ENCODE measurements at places on chromosomes 6 and 20.

- peak; percentile 28 for DNase-seq
Measured at GRCh38 chr6:130018744-130019325, 454 bp downstream of the L3MBTL3 start.

GRCh38 chr6:50891290-50891689, 72.6 kb downstream of the TFAP2B start:
- DNase-seq, result no peak

DNA sequence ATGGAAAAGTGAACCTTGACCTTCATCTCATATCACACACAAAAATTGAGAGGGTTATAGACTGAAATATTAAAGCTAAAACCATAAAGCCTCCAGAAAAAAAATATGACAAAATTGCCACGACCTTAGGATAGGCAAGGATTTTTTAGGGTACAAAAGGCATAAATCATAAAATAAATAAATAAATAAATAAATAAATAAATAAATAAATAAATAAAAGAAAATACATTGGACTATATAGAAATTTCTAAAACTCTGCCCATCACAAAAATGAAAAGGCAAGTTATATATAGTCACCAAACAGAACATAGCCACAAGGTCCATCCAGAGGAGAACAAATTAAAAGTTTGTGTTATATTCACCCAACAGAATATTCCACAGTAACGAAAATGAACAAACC, 108.6 kb downstream of the INSM1 start:
- no peak for DNase-seq

DNA sequence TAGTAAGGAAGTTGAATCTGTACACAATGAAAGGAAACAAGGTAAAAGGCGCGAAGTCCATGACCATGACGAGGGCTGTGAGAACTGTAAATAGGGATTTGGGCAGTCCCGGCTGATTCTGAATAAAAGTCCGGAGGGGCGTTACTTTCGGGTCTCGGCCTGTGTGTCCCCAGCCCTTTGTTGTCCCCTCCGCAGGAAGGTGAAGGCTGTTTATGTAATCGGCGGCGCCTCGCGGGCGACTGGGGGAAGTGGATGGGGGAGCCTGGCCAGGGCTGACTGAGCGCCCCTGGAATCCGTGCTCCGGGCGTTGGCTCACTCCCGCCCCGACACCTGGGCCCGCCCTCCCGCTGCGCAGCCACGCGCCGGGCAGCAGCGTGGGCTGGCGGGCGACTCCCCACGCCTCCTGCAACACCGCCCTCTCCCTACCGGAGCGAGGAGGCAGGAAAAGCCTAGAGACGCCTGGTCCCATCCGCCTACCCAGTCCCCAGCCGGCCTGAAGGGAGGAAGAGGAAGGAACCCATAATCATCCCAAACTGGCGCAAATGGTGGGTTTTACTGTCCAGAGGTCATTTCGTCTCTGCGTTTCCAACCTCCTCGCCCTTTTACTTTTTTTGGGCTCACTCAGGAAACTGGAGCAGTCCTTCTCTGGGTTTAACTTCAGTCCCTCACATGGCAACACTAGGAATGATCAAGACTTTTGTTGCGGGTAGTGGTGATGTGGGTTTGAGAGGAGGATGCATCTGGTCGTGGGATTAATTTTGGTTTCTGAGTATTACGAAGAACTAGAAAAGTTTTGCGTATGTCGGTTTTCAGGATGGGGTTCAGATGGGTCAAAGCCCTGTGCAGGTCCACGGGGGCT, 12.1 kb downstream of the TRIM31 start:
- DNase-seq, result no peak

DNA sequence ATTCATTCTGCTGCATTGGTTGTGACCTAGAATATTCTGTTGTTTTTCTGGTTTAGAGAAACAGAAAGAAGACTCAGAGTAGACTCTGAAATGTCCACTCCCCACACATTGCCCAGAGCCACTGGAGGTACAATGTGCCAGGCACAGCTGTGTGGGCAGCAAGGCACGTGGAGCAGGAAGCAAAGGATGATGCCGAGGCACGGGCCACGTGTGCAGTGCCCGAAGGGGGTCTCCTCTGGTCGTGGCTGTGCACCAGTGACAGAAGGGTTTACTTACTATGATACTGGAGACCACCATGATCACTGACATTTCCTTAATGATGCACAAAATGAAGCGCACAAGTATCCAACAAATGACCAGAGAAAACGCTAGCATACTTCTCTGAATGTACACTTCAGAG, 488.9 kb downstream of the PRKN start:
- DNase-seq, result no peak

- no peak for DNase-seq
Measured at GRCh38 chr6:21022343-21023107, 488.3 kb downstream of the CDKAL1 start.

GRCh38 chr20:35263532-35264341, 14.2 kb downstream of the MMP24OS start:
- DNase-seq, result no peak

DNA sequence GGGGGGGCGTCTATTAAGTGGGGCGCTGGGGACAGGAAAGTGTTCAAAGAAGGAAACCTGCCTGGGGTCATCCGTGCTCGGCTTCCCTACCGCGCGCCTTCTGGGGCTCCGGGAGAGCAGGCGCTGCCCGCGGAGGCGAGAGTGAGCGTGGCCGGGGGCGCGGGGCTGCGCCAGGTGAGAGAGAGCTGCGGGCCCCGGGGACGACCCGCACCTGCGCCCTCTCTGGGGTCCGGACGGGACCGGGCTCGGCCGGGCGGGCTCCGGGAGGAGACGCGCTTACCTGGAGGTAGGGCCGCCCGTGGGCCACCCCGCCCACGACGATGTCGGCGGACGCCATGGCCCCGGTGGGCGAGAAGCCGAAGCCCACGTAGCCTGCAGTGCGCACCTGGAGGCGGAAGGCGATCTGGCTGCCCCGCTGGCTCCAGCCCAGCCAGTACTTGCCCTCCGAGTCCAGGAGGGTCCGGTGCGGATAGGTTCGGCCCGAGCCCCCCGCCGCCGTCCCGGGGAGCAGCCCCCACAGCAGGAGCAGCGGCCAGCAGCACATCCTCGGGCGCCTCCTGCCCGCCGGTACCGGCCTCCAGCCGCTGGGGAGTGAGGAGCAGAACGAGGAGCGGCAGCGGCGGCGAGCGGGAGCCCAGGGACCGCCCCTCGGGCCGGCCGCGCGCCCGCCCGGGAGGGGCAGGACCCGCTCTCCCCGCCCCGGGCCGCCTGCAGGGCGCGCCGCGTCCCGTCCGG, at the start of gene MOXD1:
Gene MOXD1 (minus strand): TSS at position 593 of the 735 bp plus-strand sequence. CDS start 49 bp downstream, at position 544.
- no peak for DNase-seq

- no peak for DNase-seq
Measured at GRCh38 chr20:5971203-5971602, 20.8 kb downstream of the MCM8 start.

- no peak for DNase-seq
Measured at GRCh38 chr6:39867592-39867991, 66.7 kb downstream of the MOCS1 start.

DNA sequence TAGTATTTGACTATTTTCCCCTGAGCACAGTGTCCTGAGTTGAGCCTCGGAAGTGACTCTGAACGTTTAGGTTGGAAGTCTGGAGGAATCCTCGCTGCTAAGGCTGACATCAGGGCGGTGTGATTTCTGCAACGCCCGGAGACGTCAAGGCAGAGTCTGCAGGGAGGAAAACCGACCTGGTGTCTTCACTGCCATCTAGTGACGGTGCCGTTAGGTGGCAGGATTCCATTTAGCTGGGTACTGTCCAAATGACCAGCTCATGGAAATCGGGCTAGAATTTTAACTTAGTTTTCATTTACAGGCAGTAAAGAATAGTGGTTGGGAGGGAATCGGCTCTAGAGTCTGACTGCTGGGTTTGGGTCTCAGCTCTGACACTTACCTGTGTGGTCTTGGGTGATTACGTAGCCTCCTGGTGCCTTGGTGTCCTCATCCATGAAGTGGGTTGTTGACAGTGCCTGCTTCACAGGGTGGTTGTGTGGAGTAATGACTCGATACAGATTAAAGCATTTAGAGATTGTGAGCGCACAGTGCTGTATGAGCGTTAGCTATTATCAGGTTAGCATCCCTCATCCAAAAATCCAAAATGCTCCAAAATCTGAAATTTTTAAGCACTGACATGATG, 35.0 kb downstream of the FOXF2 start:
- DNase-seq, result no peak

- DNase-seq, result no peak
Measured at GRCh38 chr6:24057030-24057429, 69.0 kb upstream of the NRSN1 start.

DNA sequence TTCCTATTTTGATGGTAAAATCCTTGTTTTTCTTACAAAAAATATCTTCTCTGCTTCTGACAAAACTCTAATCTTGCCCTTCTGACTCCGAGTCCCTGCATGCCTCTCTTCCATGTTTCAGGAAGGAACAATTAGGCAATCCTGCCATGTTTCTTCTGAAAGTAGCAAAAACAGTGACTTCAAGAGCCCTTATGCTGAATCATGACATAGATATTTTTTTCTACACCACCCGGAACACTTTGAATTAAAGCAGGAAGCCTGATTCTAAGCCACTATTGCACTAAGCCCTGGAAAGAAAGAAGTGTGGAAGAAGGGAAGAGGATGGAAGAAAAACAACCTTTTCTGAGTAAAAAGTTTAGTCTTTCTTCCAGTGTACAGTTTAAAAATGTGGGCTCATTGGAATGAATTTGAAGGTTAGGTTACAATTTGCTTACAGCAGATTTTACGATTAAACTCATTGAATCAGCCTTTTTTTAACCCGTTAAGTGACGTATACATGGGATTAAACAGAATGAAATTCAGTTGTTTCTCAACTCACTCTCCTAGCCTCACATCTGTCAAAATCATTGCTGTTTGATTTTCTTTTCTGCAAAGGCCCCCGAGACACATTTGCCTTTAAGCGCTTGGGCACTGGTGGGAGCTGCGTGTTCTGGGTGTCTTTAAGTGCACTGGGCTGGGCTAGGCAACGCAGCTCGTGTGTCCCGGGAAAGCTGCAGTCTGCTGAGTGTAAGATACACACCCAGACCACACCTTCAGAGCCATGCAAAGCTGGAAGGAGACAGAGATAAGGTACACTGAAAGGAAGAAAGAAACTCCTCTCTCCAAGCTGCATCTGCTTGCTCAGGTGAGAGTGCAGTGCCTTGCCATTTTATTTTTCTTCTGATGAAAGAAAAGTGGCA, 159.4 kb upstream of the CITED2 start:
- no peak for DNase-seq

DNA sequence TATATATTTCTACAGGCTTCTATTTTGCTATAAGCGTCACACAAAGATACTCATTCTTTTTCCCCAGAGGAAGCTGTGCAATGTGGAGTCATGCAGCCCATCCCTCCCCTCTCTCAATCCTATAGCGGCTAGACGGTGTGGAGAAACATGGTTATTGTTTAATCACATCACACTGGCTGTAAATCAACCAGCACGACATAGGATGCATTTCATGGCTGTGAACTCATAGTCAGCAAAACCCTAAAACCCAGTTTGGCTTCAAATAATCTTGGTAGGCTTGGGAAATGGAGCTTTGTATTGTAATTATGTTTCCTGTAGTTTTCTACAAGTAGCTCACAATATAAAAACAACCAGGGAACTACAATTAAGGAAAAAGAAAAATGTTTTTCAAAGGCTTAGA, 16.8 kb downstream of the FOXC1 start:
- no peak for DNase-seq

GRCh38 chr20:17721802-17722486, 22.2 kb downstream of the BANF2 start:
- no peak for DNase-seq

DNA sequence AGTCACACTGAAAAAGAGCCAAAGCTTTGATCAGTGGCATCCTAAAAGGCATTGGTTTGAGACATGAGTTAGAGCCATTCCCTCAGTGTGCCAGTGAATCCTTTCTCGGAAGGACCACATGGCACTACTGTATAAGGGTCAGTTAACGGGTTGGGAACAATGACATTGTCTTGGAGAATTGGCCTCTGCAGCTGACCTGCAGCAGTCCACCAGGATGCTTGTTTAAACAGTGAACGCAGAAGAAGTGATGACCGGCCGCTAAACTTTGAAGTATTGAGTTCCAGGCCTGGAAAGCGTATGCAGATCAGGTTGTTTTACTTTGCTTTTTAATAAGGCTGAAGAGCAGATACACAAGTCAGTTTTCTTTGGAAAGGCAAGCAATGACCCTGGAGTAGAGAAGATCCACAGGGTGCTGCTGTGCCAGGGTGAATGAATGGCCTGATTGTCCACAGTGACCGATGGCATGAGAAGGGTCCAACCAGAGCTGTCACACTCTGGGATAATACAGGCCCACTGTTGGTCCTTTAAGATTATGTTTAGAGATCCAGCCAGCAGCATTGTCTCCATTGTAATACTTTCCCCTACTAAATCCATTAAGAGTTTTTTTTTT, 57.8 kb downstream of the GMPR start:
- no peak for DNase-seq

DNA sequence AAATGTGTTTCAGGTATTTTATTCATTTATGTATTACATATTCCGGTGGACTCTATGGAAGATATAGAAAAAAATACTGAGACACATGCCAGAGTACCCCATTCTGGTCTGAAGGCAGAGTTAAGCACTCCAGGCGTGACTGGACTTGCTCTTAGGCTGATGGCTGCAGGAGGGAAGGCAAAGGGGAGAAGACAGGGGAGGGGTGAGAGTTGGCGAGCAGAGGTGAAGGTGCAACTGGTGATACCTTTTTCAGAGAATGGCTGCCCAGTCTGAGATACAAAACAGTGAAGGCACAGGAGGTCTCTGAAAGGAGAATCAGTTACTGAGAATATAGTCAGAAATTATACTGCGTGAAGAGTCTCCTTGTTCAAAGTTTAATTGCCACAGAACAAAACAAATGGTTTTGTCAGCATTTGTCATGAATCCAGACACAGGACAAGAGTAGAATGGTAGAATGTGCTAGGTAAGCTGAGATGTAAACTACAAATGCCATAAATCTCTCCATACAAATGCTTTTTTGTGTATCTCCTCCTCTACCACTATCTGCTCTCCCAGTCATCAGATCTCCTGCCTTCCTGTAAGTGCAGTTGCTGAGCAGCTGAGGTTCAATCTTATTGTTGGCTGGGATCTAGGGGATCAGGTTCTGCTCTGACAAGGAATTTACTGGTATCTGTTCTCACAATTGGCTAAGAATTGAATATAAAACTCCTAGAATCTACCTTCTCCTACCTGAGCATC, 104.2 kb upstream of the DST start:
- DNase-seq, result no peak

All from stimulated activated CD4-positive, alpha-beta T cell treated with anti-CD3 and anti-CD28 coated beads, TNF-alpha, amount 100 ng/mL, for 1 hour (primary cell).